Right lobe of liver (tissue), 6 donors: ENCODE measurements at places on chromosomes 2 and 18. TPM values are rescaled to one million over a fixed set of nuclear protein-coding genes. Genes with fewer than 3 reads are reported as not detected.

The KCNG2 gene
- not detected for total RNA-seq

GRCh38 chr2:42792583-42793333, at the start of gene HAAO:
Gene HAAO, minus strand, starts transcription at chr2:42792583. Its CDS starts 47 bp downstream, at chr2:42792536.
- H3K4me3 ChIP-seq = peak within 1 kb of the TSS; percentile 69
- H3K4me1 ChIP-seq = no peaks in the 10 kb centered on the region
- H3K27ac ChIP-seq = peak within 1 kb of the TSS; percentile 97

DNA sequence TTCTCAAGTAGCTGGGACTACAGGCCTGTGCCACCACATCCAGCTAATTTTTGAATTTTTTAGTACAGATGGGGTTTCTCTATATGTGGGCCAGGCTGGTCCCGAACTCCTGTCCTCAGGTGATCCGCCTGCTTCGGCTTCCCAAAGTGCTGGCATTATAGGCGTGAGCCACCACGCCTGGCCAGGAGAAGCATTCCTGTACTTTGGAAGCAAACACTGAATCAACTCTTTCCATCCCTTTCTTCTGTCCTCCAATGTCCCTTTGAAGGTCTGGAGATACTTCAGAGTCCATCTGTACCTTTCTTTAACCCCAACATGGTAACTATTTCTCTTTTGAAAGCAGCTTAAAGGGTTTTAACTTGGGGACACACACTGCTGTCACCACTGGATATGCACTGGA, 23.6 kb upstream of the MAP4K4 start:
- H3K4me1 ChIP-seq = no peaks in the 10 kb centered on the region
- no peak overlapping the region for H3K4me3 ChIP-seq
- no peak for DNase-seq
- H3K27me3 ChIP-seq = no peaks in the 10 kb centered on the region

GRCh38 chr2:191638079-191638801, 39.7 kb upstream of the NABP1 start:
- no peaks in the 10 kb centered on the region for H3K4me1 ChIP-seq
- no peaks in the 10 kb centered on the region for H3K27me3 ChIP-seq
- peak overlapping the region; percentile 6 for H3K27ac ChIP-seq
- H3K36me3 ChIP-seq = no peaks in the 10 kb centered on the region

GRCh38 chr18:48572402-48573126, 33.7 kb downstream of the CTIF start:
- no peaks in the 10 kb centered on the region for H3K27me3 ChIP-seq
- peaks cover 65% of the 10 kb centered on the region for H3K4me1 ChIP-seq
- no peak for DNase-seq

DNA sequence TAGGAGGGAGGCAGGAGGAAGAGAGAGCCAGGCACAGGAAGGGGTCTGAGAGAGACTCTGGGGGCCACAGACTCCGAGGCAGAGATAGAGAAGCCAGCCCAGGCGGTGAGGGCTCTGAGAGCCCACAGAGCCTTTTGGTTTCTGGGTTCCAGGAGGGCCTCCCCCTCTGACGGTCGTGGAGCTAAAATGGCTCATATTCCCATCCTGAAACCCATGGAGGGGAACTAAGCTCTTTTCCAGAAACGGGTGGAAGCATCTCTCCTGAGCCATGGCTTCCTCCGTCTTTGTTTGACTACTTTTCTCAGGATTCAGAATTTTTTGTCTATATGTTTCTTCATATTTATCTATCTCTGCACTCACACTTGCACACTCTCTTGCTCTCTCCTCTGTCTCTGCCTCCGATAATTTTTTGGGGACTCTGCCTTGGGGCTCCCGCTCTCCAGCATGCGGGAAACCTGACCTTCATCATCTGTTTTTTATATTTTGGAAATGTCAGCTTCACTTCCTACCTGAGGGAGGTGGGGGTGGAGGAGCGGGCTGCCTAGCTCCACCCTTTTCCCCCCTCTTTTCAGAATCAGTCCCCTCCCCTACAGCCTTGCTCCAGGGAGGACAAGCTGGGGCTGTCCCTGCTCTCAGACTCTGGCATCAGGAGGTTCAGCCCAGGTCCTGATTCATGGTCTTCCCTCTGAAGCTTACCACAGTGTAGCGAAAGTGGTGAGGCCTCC, 5.0 kb upstream of the PKDCC start:
- no peak overlapping the region for H3K27ac ChIP-seq
- H3K27me3 ChIP-seq = no peaks in the 10 kb centered on the region
- H3K4me1 ChIP-seq = no peaks in the 10 kb centered on the region
- H3K36me3 ChIP-seq = no peaks in the 10 kb centered on the region
- DNase-seq = no peak
